ENCODE measurements at places on chromosomes 16 and 17. TPM values are rescaled to one million over a fixed set of nuclear protein-coding genes. Genes with fewer than 3 reads are reported as not detected.

Gene GRAP
- polyA plus RNA-seq: 7.0 TPM

Gene SPATA2L
- 12.6 TPM for polyA plus RNA-seq

Gene ST6GALNAC1
- not detected for polyA plus RNA-seq

Gene CLEC19A
- polyA plus RNA-seq: not detected

Gene KIF22
- 42.9 TPM for polyA plus RNA-seq

Gene DNAI2
- not detected for polyA plus RNA-seq

Gene MFAP4
- 27.6 TPM for polyA plus RNA-seq

DNA sequence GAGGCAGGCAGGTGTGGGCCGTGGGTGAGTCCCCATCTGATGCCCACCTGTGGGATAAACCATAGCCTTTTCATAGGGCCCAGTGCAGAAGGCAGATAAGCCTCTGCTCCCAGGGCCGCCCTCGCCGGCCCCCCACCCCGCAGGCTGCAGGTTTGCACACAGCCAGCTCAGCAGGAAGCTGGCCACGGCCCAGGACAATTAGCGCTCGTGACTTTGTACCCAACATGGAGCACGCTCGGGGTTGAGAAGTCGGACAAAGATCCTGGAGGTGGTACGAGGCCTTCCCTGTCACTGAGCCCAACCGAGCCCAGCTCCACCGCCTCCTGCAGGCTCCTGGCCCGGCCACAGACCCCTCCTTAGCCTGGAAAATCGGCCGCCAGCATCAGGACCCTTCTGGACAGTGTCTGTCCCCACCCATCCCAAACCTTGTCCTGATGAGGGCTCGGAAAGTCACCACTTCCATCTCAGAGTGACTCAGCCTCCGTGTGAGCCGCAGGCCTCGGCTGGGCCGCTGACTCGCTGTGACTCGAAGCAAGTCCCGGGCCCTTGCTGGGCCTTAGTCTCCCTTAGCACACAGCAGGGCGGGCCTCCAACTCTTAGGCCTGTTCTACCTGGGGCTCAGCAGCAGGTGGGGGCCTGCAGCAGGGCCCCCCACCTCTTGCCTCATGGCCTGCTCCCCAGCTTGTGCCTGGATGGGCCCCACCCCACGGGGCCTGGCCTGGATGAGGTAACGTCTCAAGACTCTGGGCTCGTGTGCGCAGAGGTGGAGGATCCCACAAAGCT lies 22.7 kb downstream of the FAM83G start:
- no peak overlapping the region for H3K4me3 ChIP-seq
- no peaks in the 10 kb centered on the region for H3K27me3 ChIP-seq
- H3K4me1 ChIP-seq: peaks cover 11% of the 10 kb centered on the region
- H3K36me3 ChIP-seq: no peaks in the 10 kb centered on the region
- peak overlapping the region; percentile 54 for H3K27ac ChIP-seq

DNA sequence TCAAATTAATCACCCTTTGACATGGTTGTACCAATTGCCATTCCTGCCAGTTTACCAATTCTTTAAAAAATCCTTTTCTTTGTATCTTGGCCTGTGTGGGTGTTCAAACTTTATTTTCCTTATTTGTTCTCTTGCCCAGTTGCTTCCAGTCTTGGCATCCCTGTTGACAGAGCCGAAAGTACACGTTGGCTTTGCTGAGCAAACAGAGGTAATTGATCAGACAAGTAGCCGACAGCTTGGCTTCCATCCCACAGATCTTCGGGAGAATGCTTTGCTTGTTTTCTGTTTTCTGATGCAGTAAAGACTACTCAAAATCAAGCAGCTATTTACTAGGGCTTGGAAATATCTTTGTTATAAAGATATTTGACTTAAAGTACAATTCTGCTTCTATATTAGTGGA lies 506.8 kb upstream of the SALL1 start:
- H3K27ac ChIP-seq: no peak overlapping the region
- DNase-seq: no peak
- H3K36me3 ChIP-seq: no peaks in the 10 kb centered on the region
- no peaks in the 10 kb centered on the region for H3K4me1 ChIP-seq

DNA sequence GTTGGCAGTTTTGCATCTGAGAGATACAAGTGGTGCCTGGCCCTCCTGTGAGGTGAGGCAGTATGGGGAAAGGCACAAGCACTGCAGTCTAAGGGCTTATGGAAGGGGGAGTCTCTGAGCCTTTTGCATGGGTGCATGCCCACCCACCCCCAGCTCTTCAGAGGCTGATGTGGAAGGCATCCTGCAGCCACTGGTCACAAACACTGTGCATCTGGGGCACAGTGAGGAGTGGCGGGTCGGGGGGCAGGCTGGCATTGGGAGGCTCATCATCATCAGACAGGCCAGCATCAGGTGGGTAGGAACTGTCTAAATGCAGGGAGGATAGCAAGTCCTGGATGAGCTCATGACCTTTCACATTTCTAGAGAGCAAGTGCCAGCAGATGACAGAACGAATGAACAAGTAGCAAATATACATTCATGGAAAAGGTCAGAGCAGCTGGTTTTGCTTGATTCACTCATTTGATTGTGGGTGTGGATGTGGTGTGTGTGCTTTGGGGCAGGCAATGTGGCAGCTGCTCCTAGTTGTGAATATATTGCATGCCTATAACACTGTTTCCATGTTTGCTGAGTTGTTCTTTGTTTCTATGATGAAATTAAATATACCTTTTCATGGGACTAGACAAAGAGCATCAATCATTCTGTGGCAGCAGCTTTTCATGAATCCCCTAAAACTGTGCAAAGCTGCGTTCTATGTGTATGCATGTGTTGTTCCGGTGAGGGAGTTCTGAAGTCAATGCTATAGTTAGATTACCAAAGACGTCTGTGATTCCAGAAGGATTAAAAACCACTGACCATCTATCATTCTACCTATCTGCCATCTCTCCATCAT lies 29.2 kb downstream of the TRIM25 start:
- no peaks in the 10 kb centered on the region for H3K4me1 ChIP-seq
- H3K4me3 ChIP-seq: no peak overlapping the region
- DNase-seq: no peak

DNA sequence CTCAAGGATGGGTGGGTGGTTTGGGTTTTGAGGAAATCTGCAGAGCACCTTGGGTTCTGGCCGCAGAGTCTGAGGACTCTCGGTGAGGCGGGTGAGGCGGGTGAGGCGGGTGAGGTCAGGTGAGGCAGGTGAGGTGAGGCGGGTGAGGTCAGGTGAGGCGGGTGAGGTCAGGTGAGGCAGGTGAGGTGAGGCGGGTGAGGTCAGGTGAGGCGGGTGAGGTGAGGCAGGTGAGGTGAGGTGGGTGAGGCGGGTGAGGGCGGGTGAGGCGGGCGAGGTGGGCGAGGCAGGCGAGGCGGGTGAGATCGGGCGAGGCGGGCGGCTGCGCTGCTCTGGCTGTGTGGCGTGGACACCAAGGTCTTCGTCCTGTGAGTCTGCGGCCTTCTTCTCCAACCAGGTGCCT lies 24.1 kb upstream of the RPL13 start:
- H3K4me1 ChIP-seq: no peaks in the 10 kb centered on the region
- H3K27ac ChIP-seq: no peak overlapping the region
- peaks cover 24% of the 10 kb centered on the region for H3K36me3 ChIP-seq

DNA sequence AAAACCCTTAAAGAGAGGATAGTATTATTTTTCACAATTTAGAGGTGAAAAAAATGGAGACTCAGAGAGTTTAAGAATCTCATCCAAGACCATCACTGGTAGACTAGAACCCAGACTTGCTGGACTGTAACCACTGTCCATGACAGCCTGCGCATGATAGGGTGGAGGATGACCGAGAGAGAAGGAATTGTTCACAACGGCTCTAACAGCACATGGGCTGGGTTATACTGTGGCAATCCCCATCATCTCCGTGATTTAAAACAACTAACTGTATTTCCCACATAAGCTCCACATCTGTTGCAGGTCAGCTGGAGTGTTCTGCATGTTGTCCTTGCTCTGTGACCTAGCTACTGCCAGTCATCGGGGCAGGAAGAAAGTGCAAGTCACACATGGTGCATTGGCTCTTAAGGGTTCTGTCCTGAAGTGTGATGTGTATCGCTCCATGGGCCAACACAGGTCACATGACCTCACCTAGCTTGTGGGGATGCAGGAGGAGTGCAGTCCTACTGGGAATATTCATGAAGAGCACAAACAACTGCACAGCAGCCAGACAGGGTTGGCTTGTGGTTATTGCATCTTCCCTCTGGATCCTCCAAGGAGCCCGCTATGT lies 131.2 kb upstream of the MPHOSPH6 start:
- no peak for DNase-seq
- H3K27ac ChIP-seq: no peak overlapping the region
- H3K27me3 ChIP-seq: no peaks in the 10 kb centered on the region
- H3K36me3 ChIP-seq: no peaks in the 10 kb centered on the region
- H3K4me3 ChIP-seq: no peak overlapping the region

GRCh38 chr17:76968707-76969597 lies 100.7 kb downstream of the MGAT5B start:
- H3K27ac ChIP-seq: no peak overlapping the region
- no peaks in the 10 kb centered on the region for H3K4me1 ChIP-seq
- no peaks in the 10 kb centered on the region for H3K27me3 ChIP-seq
- peak overlapping the region; percentile 29 for H3K4me3 ChIP-seq
- DNase-seq: peak; percentile 90
- no peaks in the 10 kb centered on the region for H3K36me3 ChIP-seq

DNA sequence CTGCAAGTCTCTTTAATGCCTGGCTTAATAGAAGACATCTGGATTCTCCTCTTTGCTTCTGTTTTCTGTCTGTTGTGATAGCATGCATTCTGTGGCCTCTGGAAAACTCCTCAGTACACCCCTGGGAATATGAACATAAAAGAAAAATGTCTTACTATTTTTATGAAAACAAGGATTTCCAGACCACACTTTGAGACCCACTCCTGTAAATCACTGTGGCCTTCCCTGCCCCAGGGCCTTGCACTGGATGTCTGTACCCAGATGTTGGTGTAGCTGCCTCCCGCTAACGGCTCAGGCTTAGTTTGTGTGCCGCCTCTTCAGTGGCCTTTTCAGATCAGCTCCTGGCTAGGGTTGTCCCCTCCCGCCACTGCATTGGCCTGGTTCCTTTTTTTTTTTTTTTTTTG lies 126.6 kb downstream of the SOCS1 start:
- peaks cover 46% of the 10 kb centered on the region for H3K4me1 ChIP-seq
- DNase-seq: no peak
- H3K36me3 ChIP-seq: no peaks in the 10 kb centered on the region
- H3K4me3 ChIP-seq: no peak overlapping the region

GRCh38 chr17:2684549-2684948 lies 27.0 kb downstream of the CLUH start:
- H3K4me1 ChIP-seq: no peaks in the 10 kb centered on the region
- no peaks in the 10 kb centered on the region for H3K27me3 ChIP-seq
- no peak overlapping the region for H3K27ac ChIP-seq
- no peak for DNase-seq
- H3K4me3 ChIP-seq: no peak overlapping the region

DNA sequence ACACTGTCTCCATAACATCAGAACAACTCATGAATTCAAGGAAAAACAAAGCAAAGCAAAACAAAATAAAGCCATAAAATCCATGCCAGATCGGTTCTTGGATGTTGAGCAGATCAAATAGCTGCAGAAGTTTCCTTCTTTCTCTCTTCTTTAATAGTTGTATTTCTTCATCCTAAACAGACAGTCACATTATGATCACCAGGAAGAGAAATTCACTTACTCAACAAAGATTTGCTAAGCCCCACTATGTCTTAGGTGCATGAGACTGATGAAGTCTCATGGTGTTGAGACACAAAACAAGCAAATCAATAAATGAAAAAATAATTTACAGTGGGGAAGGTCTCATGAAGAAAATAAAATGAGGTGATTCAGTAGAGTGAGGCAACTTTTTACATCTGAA lies 72.8 kb downstream of the WIPI1 start:
- H3K4me1 ChIP-seq: peaks cover 12% of the 10 kb centered on the region
- no peaks in the 10 kb centered on the region for H3K36me3 ChIP-seq
- H3K27me3 ChIP-seq: no peaks in the 10 kb centered on the region
- no peak for DNase-seq
- H3K27ac ChIP-seq: peak overlapping the region; percentile 42

DNA sequence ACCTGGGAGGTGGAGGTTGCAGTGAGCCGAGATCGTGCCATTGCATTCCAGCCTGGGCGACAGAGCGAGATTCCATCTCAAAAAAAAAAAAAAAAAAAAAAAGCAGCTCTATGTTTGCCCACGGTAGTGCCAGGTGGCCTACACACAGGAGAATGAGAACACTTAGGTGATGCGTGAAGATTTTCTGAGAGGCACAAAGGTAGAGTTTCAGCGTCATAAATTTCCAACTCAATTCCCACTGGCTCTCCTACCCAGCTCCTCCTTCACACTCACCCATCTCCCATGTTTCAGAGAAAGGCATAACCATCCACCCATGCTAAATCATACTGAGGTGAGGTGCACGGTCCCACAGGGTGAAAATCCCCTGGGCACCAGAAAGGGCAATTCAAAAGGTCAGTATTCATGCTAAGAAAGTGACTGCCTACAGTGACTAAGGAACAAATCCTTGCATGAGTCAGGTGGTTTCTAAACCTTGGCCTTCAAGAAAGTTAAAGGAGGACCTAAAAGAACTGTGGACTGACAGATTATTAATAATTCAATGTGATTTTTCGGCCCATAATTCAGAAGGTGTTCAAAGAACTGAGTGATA lies 4.8 kb downstream of the DCAKD start:
- no peaks in the 10 kb centered on the region for H3K36me3 ChIP-seq
- peak; percentile 58 for DNase-seq
- no peak overlapping the region for H3K27ac ChIP-seq
- no peak overlapping the region for H3K4me3 ChIP-seq

DNA sequence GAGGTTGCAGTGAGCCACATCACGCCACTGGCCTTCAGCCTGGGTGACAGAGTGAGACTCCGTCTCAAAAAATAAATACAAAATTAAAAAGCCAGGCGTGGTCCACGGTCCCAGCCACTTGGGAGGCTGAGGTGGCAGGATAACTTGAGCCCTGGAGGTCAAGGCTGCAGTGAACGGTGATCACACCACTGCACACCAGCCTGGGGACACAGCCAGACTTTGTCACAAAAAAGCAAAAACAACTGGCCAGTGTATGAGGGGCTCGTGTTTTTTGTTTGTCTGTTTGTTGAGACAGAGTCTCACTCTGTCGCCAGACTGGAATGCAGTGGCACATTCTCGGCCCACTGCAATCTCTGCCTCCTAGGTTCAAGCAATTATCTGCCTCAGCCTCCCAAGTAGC lies 1.2 kb upstream of the UBB start:
- peak; percentile 54 for DNase-seq
- H3K27me3 ChIP-seq: no peaks in the 10 kb centered on the region
- peaks cover 21% of the 10 kb centered on the region for H3K4me1 ChIP-seq
- peaks cover 4% of the 10 kb centered on the region for H3K36me3 ChIP-seq
- H3K4me3 ChIP-seq: no peak overlapping the region
- no peak overlapping the region for H3K27ac ChIP-seq

DNA sequence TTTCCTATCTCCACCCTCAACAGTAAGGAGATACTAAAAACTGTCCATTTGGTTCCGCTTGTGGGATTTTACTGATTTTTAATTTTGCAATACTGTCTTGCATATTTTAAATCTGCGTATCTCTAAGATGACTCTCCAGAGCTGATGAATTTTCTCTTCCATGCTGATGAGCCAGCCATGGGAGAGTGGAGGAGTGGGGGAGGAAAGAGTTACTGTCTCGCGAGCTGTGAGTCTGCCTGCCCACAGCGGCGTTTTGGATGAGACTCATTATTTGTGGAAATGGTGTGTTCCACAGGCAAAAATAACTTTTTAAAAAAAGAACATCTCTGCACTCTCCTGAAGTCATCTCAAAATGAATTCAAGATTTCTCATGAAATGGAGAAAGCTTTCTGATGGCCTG lies 34.6 kb upstream of the MYOCD start:
- no peak overlapping the region for H3K27ac ChIP-seq
- no peak overlapping the region for H3K4me3 ChIP-seq
- DNase-seq: no peak
- H3K4me1 ChIP-seq: no peaks in the 10 kb centered on the region
- no peaks in the 10 kb centered on the region for H3K36me3 ChIP-seq

GRCh38 chr17:81964081-81964849 lies 3.3 kb upstream of the NOTUM start:
- H3K36me3 ChIP-seq: no peaks in the 10 kb centered on the region
- H3K4me3 ChIP-seq: no peak overlapping the region
- DNase-seq: no peak
- peaks cover 4% of the 10 kb centered on the region for H3K27me3 ChIP-seq

All from kidney (tissue), 22 donors.